Stimulated activated CD8-positive, alpha-beta memory T cell treated with anti-CD3 and anti-CD28 coated beads, Interleukin-7, amount 100 ng/mL, for 48 hours (primary cell): ENCODE measurements at places on chromosomes 1 and 21.

DNA sequence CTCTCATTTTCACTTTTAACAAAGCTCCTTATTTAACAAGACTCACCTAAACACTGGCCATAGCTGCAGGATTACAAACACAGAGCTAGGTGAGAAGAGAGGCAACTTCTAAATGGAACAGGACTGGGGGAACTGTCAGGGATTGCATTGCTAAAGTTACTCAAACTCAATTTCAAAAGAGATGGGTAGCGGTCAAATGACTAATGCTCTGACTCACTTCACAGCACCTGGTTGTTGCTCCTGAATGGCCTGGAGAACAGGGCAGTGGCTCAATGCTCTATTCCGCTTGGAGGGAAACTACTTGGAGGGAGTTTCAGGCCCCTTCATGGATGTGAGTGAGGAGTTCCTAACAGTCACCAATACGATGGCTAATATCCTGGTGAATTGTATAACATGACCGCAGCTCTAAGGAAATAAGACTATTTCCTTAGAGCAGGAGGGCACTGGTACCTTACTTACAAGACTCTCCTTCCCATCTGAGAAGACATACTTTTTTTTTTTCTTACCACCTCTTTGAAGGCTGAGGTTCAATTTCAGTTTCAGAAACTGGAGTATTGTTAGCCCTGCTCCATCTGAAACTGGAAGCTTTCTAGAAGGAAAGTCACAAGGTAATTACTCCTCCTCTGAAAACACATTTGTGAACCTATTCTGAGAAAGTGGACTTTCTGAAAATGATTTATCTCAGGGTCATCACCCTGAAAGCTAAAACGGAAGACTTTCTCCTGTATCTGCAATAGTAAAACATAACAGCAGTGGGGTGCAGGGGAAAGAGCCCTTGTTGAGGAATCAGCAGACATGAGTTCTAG lies 9.5 kb downstream of the DPT start:
- DNase-seq = no peak

DNA sequence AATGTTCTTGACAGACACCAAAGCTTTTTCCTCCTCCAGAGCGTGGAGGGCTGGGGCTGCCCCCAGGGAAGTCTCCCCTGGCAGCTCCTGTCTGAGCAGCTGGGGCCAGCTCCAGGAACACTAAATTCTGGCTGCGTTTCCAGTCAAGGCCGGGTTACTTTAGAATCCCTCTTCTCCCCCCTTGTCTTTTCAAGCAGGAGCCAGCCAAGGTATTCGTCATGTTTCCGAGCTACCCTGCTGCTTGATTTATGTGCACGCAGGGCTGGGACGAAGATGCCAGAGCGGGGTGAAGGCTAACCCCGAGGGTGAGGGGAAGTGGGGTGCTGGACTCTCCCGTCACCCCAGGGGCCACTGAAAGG lies 68.1 kb upstream of the ANGPTL1 start:
- DNase-seq = no peak

DNA sequence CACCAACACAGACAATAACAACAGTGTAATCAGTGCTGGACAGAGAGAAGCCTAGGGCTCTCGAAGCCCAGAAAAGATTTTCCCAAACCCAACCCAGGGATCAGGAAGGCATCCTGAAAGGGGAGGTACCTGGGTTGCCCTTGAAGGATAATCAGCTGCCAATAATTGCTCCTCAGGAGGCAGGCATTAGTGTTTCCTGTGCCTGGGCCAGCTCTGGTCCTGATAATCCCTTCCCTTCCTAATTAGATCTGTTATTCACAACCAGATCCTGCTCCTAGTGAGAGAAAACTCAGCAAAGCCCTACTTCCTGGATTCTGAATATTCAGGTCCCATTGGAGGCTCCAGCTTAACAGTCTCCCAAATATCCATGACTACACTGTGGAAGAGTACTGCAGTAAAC lies 117.4 kb downstream of the DMRTA2 start:
- DNase-seq = no peak

DNA sequence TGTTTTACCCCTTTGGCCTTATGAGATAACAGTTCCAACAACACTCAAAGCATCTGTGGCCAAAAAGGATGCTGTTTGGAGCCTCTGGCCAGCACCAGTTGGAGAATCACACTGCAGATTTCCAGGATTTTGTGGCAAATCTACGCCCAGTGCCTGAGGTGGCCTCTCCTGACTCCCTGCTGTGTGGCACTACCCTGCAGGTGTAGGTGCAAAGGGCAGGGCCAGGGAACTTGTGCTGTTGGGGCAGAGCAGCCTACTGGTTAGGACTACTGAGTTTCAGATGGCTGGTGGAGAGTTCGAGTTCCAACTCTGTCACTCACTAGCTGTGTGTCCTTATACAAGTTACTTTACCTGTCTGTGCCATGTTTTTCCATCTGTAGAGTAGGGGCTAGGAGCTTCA lies 170.5 kb downstream of the PTPRU start:
- no peak for DNase-seq

- DNase-seq = no peak
These were observed 223.6 kb downstream of the LRRC7 start for GRCh38 chr1:69791311-69791710.

GRCh38 chr21:27171707-27172106 lies 204.8 kb upstream of the ADAMTS5 start:
- DNase-seq = no peak

DNA sequence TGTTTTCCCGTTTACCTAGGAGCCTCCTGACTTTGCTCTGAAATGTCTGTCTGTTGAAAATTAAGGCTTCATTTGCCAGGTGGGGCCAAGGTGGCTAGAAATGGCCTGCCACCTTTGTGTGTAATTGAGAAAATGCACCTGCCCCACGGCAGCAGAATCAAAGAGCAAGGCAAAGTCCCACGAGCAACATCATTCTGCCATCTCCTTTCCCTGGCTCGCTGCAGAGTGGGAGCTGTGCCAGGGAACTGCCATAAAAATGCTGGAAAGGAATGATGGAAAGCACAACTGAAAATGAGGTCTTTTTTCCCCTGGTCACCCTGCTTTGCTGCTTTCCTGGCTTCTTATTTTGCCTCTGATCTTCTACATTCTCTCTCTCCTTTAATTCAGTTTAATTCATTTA lies 5.5 kb upstream of the OLFML2B start:
- no peak for DNase-seq

DNA sequence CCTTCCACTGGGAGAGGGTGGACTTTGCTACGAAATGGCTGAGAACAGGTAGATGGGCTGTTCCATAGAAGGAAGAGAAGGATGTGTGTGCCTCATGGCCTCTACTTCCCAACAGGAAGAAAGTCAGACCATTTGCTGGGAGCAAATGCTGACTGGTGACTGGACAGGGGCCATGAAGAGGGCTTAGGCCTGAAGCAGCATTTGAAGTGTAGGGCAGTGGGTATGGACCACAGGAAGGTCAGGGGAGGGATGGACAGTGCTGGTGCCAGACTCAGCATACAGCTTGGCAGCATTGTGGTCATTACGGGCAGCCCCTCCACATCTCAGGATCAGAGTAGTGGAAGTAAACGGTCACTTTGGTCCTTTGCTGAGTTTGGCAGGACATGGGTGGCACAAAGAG lies 275.7 kb downstream of the MATN1 start:
- no peak for DNase-seq

- DNase-seq = no peak
These were observed 49.5 kb downstream of the SSBP3 start for GRCh38 chr1:54356680-54357147.

DNA sequence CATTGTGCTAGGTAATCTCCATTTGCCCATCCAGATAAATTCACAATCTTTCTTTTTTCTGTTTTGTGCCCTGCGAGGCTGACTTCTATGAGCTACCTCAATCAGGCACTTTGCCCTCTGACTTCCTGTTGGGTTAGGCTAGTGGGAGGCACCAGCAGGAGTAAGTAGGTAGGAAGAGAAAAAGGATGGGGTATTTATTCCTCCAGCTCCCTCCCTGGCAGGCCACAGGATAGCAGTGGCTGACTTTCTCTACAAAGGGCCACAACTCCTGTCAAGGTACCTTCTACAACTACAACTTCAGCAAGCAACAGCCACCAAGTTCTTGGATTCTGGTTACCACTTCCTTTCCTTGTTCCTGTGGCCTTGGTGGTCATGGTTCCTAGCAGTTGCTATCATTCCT lies 18.8 kb upstream of the GORAB start:
- no peak for DNase-seq

- no peak for DNase-seq
These were observed 2.7 kb downstream of the IGSF9 start for GRCh38 chr1:159942632-159943277.

DNA sequence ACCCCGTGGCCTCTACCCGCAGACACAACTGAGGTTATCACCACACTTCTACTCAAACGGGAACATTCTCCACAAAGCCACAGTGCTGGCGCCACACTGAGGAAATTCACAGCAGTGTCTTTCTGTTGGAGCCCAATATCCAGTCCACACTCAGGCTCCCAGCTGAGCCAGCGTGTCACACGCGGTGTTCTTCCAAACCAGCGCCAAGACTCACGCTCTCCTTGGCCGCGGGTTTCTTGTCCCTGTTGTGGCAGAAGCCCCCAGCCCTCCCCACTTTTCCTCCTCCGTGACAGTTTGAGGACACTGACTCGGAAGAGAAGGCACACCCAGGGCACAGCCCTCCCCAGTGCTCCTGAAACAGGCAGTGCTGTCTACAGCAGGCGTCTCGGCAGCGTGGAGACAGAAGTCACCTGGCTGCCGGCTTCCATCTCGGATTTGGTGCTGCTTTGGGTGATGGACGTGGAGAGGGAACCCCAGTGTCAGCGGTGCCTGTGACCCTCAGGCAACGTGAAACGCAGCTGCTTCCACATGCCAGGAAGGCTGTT lies 35.4 kb upstream of the AGPAT3 start:
- DNase-seq = no peak

DNA sequence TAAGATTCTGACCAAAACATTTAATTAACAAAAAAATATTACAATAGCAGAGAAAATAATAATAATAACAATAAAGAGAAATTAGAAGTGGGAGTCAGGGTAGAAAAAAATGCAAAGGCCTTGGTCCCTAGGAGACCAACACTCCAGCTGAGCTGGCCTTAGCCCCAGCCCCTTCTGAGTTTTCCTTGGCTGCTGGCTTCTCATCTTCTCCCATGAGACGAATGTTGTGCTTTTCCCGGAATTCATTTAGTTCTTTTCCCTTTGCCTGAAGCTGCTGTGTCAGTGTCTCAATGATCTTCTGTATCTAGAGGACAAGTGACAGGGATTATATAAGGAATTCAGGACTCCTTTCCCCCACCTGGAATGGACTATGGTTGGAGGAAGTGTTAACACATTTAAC lies 2.4 kb downstream of the KLHDC9 start:
- no peak for DNase-seq

GRCh38 chr21:34105947-34106541 lies 32.7 kb downstream of the MRPS6 start:
- no peak for DNase-seq

DNA sequence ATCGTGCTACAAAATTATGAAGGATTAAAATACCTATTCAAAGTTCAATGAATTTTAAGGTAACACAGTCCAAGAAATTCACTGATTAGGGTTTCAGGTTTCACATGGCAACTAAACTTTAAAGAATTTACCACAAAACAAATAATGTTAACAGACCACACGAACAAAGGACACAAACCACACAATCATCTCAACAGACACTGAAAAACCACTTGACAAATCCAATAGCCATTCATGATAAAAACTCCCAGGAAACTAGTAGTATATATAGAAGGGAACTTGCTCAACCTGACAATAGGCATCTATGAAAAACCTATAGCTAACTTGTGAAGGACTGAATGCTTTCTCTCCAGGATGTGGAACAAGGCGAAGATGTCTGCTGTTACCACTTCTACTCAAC lies 21.1 kb upstream of the SH2D5 start:
- DNase-seq = no peak

GRCh38 chr1:229627003-229627402 lies 956 bp downstream of the URB2 start:
- no peak for DNase-seq

DNA sequence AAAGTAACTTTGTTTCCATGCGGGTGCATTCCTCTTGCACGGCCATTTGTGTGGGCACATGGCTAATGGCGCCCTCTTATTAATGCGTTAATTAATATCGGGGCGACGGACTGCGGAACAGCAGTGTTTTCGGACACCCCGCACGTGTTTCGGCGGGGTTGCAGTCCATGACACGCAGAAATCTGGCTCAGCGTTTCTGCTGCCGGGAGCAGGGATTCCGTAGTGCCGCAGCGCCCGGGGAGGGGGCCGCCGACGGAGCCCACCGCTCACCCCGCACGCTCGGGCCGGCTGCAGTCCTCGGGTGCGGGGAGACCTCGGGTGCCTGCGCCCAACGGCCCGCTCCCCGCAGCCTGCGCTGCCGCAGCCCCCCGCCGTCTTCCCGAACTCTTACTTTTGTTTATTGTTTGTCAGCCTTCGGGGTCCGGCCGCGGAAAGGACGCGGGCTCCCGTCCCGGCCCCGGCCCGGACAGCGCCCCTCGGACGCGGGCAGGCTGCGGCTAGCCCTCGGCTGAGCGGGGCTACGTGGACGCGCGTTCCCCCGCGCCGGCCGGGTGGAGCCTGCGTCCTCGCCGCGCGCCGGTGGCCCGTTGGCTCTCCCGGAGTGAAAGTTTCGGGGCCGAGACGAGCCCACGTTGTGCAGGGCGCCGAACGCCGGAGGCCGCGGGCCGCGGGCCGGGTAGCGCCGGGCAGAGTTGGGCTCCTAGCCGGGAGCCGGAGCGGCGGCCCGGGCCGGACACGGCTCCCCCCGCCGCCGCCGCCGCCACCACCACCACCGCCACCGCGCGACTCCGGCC lies 849 bp downstream of the NFIA start:
- DNase-seq = no peak

GRCh38 chr1:24392982-24393650 lies 20.5 kb downstream of the STPG1 start:
- DNase-seq = no peak

- DNase-seq = no peak
These were observed 38.0 kb downstream of the ERG start for GRCh38 chr21:38460171-38460742.

DNA sequence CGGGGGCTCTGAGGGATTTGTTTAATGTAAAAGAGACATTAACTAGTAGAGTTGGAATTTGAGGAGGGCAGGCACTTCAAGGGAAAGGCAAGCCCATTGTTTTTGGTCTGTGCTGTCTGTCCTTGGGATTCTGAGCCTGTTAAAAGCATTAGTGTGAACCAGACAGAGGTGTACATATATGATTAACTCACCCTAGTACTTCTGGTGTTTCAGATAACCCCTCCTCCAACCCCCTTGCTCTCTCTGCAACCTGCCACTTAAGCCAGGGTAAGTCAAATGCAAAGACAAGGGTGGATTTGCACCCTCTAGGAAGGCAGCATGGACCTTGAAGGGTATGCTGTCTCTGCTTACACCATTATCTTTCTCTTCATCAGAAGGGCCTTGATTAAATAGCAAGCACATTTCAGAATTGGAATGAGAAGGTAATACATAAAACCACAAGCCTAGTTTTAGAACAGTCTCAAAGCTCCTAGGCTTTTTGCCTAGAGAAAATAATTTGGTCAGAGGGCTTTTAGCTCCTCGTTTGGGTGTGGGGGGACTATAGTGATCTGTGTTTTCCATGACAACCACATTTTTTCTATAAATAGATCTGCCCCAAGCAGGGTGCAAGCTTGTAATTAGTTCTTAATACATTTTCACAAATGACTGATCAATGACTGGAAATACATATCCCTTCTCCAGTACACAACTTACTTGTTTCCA lies 120.7 kb upstream of the SGIP1 start:
- no peak for DNase-seq
